ENCODE measurements at places on chromosomes 12 and 14.

- DNase-seq, result no peak
These were observed 57.0 kb upstream of the FBRSL1 start for GRCh38 chr12:132432721-132433577.

- DNase-seq, result no peak
These were observed 62.0 kb upstream of the SYT1 start for GRCh38 chr12:78802593-78802992.

DNA sequence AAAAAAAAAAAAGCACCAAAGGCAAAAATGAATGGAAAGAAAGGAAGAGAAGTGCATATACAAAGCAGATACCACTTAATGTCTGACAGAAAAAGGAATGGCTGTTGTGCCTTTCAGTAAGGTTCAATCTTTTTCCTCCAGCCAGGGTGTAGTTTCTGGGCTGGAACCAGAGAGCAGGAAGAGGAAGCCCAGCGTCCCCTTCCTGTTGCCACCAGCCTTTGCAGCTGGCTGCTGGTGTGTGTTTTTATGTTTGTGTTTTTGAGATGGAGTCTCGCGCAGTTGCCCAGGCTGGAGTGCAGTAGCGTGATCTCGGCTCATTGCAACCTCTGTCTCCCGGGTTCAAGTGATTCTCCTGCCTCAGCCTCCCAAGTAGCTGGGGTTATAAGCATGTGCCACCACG, 64.6 kb upstream of the LTA4H start:
- no peak for DNase-seq

GRCh38 chr12:3273409-3273853, 196.3 kb downstream of the TSPAN9 start:
- no peak for DNase-seq

- DNase-seq, result no peak
These were observed 73.4 kb upstream of the EEA1 start for GRCh38 chr12:93002293-93003054.

- no peak for DNase-seq
These were observed 162.6 kb upstream of the TMPO start for GRCh38 chr12:98352835-98353234.
